ENCODE measurements at places on chromosomes 3 and 15. TPM values are rescaled to one million over a fixed set of nuclear protein-coding genes. Genes with fewer than 3 reads are reported as not detected.

Gene UACA
- 93.6 TPM for polyA plus RNA-seq

Gene PIK3CB
- polyA plus RNA-seq = 27.4 TPM

Gene LRTM1
- polyA plus RNA-seq = not detected

Gene TRIM69
- 25.6 TPM for polyA plus RNA-seq

Gene PRR20G
- polyA plus RNA-seq = not detected

Gene LRRC34
- polyA plus RNA-seq = 19.5 TPM

Gene SEMA3F
- polyA plus RNA-seq = 101 TPM

Gene STRIT1
- 3.7 TPM for polyA plus RNA-seq

Gene ALDH1A3
- polyA plus RNA-seq = 6.6 TPM

Gene SKOR1
- polyA plus RNA-seq = 0.49 TPM

Gene PSTPIP1
- polyA plus RNA-seq = 1.3 TPM

Gene UBE2Q2
- 42.9 TPM for polyA plus RNA-seq

Gene CORO2B
- 24.9 TPM for polyA plus RNA-seq

Gene LRRIQ4
- 0.18 TPM for polyA plus RNA-seq

Gene LTF
- polyA plus RNA-seq = 2.7 TPM

Gene CBLB
- polyA plus RNA-seq = 38.7 TPM

Gene FAM3D
- 0.82 TPM for polyA plus RNA-seq

Gene MED12L
- 2.4 TPM for polyA plus RNA-seq

Gene FBLN2
- 27.4 TPM for polyA plus RNA-seq

Gene TICRR
- polyA plus RNA-seq = 13.1 TPM

Gene VPS39
- 87.2 TPM for polyA plus RNA-seq

Gene KY
- 1.7 TPM for polyA plus RNA-seq

Gene UBA5
- polyA plus RNA-seq = 59.4 TPM

Gene CPNE4
- 0.52 TPM for polyA plus RNA-seq

Gene SLC24A5
- 0.41 TPM for polyA plus RNA-seq

Gene IL20RB
- 0.47 TPM for polyA plus RNA-seq

Gene IQCF5
- not detected for polyA plus RNA-seq

Gene SLC51B
- 11.7 TPM for polyA plus RNA-seq

Gene LRRC31
- polyA plus RNA-seq = 0.27 TPM

Gene VEPH1
- 56.3 TPM for polyA plus RNA-seq

Gene PP2D1
- 0.24 TPM for polyA plus RNA-seq

Gene SLC12A8
- polyA plus RNA-seq = 6.5 TPM

Gene CLDN18
- 0.84 TPM for polyA plus RNA-seq

Gene CDCP1
- 0.62 TPM for polyA plus RNA-seq

Gene TGM4
- 0.10 TPM for polyA plus RNA-seq

Gene MME
- polyA plus RNA-seq = 374 TPM

Gene NTRK3
- 10.9 TPM for polyA plus RNA-seq

Gene CYP19A1
- not detected for polyA plus RNA-seq

Gene IGSF10
- polyA plus RNA-seq = 1.5 TPM

Gene MASP1
- polyA plus RNA-seq = 8.6 TPM

Gene DENND4A
- 14.8 TPM for polyA plus RNA-seq

Gene ITIH4
- 6.5 TPM for polyA plus RNA-seq

Gene SUCNR1
- 14.9 TPM for polyA plus RNA-seq

Gene MORC1
- 0.42 TPM for polyA plus RNA-seq

Gene RNU5B-1
- not detected for polyA plus RNA-seq

Gene CPN2
- polyA plus RNA-seq = 0.85 TPM

Gene GOLGA6A
- polyA plus RNA-seq = 0.57 TPM

Gene PCOLCE2
- polyA plus RNA-seq = 5.9 TPM

Gene AMIGO3
- 1.9 TPM for polyA plus RNA-seq

Gene B4GALT4
- 30.8 TPM for polyA plus RNA-seq

Gene ZFYVE19
- 24.9 TPM for polyA plus RNA-seq

Gene OSTN
- 8.3 TPM for polyA plus RNA-seq

Gene AKAP13
- polyA plus RNA-seq = 73.7 TPM

Gene BFSP2
- 0.56 TPM for polyA plus RNA-seq

Gene ARPIN
- 27.4 TPM for polyA plus RNA-seq

Gene KNG1
- 220 TPM for polyA plus RNA-seq

Data from left renal cortex interstitium (tissue), 4 donors.